NCI-H1417 treated with DMSO at 0.1 percent for 48 hours (cell line): ENCODE measurements at places on chromosomes 1 and 21.
A peak's percentile ranks its signal among the peaks of the same experiment; 100 is the strongest.

DNA sequence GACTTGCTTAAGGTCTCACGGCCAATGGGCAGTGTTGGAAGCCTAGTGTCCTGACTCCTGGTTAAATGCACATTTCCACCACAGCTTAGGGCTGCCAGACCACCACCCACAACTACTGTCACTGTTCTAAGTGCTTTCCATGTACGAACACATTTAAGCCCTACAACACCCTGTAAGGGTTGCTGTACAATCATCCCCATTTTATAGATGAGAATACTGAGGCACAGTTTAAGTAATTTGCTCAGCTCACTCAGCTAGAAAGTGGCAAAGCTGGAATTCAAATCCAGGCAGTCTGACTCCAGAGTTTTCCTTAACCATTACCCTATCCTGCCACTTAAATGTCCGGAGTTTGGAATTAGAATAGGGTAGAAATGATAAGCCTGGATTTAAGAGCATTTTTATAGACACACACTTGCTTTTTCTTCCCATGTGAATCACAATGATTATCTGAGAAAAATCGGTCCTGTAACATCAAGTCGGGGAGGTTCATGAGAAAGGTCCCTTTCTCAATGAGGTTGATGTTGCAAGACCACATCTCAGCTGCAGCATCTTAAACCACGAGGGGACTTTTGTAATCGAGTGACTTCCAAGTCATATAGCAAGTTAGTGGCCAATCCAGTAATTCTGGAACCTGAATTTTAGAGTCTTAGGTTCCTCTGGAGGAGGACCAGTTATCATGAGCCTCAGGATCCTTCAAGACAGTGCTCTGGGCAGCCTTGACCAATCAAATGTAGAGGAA lies 8.6 kb downstream of the E2F2 start:
- DNase-seq: no peak

GRCh38 chr1:3156936-3157335 lies 87.9 kb downstream of the PRDM16 start:
- no peak for DNase-seq

DNA sequence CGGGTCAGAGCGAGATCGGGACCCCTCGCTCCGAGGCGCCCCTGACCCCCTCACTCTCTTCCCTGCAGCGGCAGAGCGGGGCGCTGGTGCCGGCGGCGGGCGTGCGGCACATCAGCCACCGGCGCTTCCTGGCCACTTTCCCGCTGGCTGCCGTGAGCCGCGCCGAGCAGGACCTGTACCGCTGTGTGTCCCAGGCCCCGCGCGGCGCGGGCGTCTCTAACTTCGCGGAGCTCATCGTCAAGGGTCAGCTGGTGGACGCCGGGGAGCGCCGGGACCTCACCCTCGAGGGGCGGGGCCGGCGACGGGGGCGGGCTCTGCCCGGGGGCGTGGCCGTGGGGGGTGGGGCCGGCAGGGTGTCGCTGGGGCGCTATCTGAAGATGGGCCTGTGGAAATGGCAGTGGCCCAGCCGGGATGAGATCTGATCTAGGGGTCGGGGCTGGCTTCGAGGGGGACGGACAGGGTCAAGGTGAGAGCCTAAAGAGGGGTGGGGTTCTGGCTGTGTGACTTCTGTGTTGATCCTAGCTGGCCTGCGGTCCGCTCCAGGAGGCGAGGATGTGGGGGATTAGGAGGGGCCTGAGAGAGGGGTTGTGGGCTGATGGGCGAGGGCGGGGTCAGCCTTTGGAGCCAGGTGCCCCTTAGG lies 23.6 kb downstream of the PTPRU start:
- no peak for DNase-seq

GRCh38 chr1:23148084-23148483 lies 20.6 kb downstream of the LUZP1 start:
- DNase-seq: no peak

DNA sequence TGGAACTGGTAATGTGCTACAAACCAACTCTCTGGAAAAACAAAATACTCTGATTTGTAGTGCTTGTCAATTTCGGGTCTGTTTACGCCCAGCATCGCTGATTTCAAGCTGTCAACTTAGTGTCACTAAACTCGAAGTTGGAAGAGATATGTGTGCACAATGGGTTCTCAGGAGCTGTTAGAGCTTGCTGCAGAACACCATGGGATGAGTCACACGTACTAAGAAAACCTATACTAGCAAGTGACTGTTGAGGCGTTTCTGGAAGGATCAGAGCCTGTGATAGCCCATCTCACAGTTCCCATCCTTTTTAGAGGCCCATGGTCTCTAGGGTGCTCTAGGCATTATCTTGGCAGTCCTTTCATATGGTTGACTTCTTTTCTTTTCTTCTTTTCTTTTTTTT lies 14.3 kb downstream of the GMEB1 start:
- no peak for DNase-seq

- DNase-seq: no peak
These were observed 96.2 kb upstream of the EDN2 start for GRCh38 chr1:41580520-41581172.

DNA sequence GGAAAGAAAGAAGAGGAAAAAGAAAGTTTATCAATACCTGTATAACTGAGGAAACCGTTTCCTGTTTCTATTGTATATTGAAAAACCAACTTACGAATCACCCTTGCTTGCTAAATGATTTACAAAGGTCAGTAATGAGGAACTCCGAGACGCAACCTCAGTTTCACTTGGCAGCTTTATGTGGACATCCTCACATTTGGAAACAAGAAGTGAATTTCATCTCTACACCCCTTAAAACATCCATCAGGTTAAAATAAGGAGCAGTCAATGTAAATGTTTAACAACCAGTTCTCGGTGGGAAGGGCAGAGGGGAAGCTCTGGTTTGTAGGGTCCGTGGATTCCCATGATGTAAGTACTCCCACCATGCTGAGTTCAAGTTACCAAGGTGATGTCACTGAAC lies 481.7 kb upstream of the RUNX1 start:
- no peak for DNase-seq

DNA sequence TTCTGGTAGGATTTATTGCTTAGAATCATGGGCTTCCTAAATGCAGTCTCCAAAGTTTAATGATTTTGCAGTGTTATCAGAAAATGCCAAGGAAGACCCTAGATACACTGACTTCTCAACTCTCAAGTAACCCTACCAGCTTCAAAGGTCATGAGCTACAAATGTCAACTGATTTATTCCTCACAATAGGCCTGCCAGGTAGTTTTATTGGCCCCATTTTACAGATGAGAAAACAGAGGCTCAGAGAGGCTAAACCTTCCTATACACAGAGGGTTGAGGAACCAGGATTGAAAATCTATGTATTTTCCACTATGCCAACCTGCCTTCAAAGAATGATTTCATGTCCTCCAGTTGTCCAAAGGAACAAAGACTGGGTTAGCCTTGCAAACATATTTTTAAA lies 384.4 kb upstream of the POU3F1 start:
- no peak for DNase-seq

DNA sequence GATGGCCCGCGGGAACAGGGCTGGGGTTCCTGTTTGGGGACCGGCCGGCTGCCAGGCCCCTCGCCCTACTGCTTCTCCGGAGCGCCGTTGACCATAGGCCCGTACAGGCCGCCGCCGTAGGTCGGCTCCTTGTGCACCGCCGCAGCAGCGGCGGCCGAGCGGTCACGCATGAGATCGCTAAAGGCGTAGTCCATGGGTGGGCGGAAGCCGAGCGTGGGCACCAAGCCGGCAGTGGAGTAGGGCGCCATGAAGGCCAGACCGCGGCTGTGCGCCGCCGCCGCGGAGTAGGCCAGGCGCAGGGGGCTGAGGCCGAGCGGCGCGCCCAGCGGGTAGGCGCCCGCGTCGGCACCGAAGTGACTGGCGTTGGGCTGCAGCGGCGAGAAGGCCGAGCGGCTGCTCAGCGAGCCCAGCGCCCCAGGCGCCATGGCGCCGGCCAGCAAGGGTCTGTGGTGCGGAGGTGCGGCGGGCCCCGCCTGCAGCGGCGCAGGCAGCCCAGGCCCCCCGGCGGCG lies 4.6 kb downstream of the DMRTA2 start:
- no peak for DNase-seq

DNA sequence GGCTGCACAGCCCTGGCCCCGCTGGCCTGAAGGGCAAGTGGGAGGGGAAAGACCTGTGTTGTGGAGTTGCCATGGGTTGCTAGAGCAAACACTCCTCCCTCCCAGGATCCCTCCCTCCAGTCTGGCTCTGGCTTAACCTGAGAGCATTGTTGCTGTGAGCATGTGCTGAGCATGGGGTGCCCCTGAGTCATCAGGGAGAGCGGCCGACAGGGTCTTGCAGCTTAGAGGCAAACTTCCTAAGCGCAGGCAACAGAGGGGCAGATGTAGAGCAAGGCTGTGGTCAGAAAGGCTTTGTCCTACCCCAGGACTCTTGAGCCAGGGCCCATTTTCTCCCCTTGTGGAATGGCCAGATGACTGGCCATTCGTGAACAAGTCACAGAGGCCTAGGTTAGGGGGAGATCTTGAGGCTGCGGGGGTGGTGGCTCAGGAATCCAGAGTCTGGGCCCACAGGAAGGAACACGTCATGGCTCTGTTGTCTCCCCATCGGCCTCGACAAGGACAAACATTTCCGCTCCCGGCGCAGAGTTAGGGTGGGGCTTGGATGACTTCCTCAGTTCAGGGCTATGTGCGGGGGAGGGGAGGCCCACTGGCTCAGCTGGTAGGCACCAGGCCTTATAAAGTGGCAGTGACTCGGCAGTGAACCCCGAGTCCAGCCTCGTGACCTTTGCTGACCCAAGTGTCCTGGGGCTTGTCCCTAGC lies 362 bp upstream of the DYNLT4 start:
- peak; percentile 28 for DNase-seq

DNA sequence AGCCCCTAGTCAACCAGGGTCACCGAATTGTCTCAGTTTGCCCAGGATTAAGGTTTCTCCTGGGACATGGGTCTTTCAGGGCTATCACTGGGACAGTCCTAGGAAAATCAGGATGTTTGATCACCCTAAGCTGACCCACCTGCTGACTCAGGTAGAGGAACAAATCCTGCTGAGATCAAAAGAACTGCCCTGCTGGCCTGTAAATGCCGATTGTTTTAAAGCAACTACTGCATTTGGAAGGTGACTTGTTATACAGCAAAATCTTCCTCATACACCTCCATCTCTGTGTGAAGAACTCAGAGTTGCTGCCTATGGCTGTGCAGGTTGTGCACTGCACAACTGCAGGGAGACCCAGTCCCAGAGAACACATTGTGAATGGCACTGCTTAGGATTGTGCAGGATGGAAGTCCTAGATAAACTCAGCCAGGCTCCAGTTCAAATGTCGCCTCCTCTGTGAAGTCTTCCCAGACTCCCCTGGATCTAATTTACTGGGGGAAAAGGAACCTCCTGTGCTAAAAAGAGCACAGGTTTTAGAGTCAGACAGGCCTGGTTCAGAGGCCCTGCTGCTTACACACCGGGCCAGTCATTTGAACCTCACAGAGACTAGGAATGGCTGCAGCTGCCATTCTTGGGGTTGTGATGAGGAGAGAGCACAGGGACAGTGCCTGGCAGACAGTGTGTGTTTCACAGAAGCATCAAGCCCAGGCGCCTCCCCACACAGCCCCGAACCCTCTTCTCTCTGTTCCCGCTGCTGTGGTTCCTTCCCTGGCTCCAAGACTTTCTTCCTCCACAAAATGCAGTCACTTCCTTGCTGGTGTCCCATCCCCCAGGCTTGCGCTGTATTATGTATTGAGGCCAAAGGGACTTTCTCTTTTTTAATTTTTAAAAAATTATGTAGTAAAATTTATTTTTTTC lies 23.2 kb upstream of the LRP8 start:
- no peak for DNase-seq

GRCh38 chr1:33930346-33931110 lies 66.6 kb downstream of the HMGB4 start:
- no peak for DNase-seq
